ENCODE measurements at places on chromosomes 2 and 18.

GRCh38 chr2:54558188-54559005 is 102.3 kb downstream of the SPTBN1 start:
- peak; percentile 93 for DNase-seq

DNA sequence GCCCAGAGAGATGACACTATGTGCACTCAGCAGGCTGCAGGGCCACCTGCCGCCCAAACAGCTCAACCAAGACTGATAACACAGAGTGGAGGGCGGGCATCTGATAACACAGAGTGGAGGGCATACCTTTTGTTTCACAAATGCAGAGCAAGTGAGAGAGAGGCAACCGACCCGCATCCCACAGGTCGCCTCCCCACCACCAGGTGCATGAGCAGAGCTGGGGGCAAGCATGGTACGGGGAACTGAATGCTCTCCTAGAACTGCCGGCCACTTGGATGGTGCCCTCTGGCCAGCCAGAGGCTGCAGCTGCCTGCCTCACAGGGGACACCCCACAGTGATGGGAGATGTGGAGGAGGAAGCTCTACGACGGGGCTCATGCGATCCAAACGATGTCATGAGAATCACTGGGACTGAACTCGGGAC is 49.5 kb downstream of the ANO7 start:
- no peak for DNase-seq

GRCh38 chr2:235866373-235866772 is 301.8 kb downstream of the GBX2 start:
- DNase-seq = no peak

GRCh38 chr2:53756644-53757043 is 11.0 kb upstream of the CHAC2 start:
- no peak for DNase-seq

GRCh38 chr18:56337507-56337906 is 300.9 kb downstream of the TXNL1 start:
- no peak for DNase-seq

DNA sequence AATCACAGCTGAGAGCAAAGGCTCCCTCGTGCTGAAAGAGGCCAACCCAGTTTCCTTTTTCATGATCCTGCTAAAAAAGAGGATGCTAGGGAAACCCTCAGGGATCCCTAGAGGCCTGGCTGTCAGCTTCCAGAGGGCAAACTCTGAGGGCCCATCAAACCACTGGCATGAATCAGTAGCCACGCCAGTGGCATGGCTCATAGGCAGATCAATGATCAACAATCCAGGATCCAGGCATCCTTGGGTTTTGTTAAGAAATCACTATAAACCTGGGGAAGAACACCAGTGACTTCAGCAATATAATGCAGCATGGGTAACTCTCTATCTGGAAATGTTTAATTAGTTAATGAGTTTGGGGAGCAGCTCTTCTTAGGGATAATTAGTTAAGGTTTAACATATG is 286.5 kb downstream of the C1D start:
- no peak for DNase-seq

- DNase-seq = no peak
Measured at GRCh38 chr2:241601841-241602240, 35.1 kb downstream of the THAP4 start.

GRCh38 chr2:219510512-219511135 is 3.7 kb upstream of the ASIC4 start:
- DNase-seq = no peak

DNA sequence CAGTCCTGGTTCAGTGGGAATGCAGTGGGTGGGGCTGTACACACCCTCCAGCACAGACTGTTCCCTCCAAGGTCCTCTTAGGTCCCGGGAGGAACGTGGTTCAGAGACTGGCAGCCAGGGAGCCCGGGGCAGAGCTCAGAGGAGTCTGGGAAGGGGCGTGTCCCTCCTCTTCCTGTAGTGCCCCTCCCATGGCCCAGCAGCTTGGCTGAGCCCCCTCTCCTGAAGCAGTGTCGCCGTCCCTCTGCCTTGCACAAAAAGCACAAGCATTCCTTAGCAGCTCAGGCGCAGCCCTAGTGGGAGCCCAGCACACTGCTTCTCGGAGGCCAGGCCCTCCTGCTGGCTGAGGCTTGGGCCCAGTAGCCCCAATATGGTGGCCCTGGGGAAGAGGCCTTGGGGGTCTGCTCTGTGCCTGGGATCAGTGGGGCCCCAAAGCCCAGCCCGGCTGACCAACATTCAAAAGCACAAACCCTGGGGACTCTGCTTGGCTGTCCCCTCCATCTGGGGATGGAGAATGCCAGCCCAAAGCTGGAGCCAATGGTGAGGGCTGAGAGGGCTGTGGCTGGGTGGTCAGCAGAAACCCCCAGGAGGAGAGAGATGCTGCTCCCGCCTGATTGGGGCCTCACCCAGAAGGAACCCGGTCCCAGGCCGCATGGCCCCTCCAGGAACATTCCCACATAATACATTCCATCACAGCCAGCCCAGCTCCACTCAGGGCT is 17.5 kb upstream of the FAHD2A start:
- no peak for DNase-seq

- no peak for DNase-seq
Measured at GRCh38 chr2:97660775-97661389, 3.0 kb downstream of the ACTR1B start.

- no peak for DNase-seq
Measured at GRCh38 chr18:12041561-12041960, 52.1 kb upstream of the ANKRD62 start.

GRCh38 chr2:41741951-41742595 is 305.7 kb upstream of the PKDCC start:
- DNase-seq = no peak

GRCh38 chr2:20061476-20061875 is 10.0 kb upstream of the LAPTM4A start:
- no peak for DNase-seq

GRCh38 chr2:181578829-181579228 is 78.1 kb downstream of the CERKL start:
- no peak for DNase-seq

GRCh38 chr2:4678927-4679326 is 975.6 kb downstream of the DCDC2C start:
- DNase-seq = no peak

DNA sequence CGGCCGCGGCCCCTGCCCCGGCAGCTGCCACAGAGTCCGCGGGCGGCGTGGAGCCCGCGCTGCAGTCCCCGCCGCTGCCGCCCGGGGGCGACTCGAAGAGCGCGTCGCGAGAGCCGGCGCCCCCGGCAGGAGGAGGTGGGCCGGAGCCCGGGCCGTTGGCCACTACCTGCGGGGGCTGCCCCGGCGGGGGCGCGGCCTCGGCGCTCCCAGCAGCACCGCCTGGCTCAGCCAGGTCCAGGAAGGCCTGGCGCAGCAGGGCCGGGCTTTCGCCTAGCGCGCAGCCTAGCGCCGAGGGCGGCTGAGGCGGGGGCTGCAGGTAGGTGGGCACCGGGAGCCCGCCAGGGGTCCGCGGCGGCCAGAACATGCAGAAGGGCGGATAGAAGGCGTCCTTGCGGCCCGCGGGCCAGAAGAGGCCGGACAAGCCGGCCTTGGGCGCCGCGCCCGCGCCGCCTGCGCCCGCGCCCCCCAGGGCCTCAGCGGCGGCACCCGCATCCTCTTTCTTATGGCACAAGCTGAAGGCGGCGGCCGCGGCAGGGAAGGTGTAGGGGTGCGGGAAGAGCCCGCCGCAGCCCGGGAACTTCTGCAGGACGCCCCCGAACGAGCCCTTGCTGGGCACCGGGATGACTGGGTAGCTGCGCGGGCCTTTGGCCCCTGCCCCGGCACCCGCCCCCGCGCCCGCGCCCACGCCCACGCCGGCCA is 3.9 kb downstream of the SKOR2 start:
- no peak for DNase-seq

GRCh38 chr2:240452462-240453256 is 17.2 kb downstream of the GPC1 start:
- DNase-seq = no peak

DNA sequence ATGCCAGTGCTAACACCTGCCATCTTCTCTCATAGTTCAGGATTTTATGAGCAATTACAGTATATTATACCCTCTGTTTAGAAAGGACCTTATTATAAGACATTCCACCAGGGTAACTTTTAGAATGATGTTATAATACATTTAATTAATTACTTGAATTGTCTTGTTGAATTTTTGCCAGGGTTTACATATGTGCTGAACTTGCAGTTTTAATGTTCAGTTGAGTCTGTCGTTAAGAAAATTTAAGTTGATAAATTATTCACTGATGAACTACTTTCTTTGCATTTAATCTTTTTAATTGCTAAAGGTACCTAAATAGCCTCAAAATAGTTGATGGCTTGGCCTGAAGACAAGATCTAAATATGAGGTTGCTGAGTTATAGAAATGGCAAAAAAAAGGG is 68.1 kb downstream of the SCN2A start:
- no peak for DNase-seq

- DNase-seq = no peak
Measured at GRCh38 chr2:72062336-72062735, 85.3 kb downstream of the CYP26B1 start.

- no peak for DNase-seq
Measured at GRCh38 chr2:36384454-36384853, 28.9 kb downstream of the CRIM1 start.

DNA sequence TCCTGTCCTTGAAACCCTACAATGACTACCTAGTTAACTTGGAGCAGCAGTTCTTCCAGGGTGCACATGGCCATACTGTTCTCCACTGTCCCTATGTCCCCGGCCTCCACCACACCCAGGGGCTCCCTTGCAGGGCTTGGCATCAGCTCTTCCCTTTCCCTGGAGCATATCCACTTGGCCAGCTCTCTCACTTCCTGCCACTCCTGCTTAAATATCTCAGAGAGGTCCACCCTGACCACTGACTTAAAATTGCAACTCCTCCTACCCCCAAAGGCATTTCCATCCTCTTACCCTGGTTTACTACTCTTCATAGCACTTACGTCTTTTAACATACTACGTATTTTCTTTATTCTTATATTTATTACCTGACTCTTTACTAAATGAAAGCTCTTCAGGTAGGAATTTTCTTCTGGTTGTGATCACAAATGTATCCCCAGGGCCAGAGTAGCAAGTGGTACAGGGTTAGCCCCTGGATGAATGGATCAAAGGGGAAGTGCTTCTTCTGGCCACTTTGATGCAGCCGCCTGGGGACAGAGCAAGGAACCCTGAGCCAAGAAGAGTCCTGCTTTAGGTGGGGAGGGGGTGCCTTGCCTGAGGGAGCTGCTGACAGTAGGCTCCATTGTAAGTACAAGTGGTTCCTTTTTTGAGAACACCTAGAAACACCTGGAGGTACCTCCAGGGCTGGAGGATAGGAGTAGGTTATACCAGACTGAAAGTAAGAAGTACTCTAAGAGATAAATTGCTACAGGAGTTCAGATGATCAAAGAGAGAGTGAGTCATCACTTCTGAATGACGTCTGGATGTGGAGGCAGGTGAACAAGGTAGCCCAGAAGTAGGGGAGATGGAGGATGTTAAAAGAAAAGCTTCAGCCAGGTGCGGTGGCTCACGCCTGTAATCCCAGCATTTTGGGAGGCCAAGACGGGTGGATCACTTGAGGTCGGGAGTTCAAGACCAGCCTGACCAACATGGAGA is 82.2 kb downstream of the SOCS6 start:
- no peak for DNase-seq

- no peak for DNase-seq
Measured at GRCh38 chr2:223674998-223675609, 72.9 kb upstream of the SCG2 start.

GRCh38 chr2:138723196-138723987 is 56.8 kb downstream of the NXPH2 start:
- no peak for DNase-seq

Data from SHP77 treated with DMSO at 0.1 percent for 48 hours (cell line).